ENCODE measurements at places on chromosomes 16 and 17.

- DNase-seq: no peak
These were observed 71.0 kb upstream of the EFCAB3 start for GRCh38 chr17:62309396-62309795.

- DNase-seq: no peak
These were observed 36.2 kb upstream of the DNAH17 start for GRCh38 chr17:78613416-78613815.

DNA sequence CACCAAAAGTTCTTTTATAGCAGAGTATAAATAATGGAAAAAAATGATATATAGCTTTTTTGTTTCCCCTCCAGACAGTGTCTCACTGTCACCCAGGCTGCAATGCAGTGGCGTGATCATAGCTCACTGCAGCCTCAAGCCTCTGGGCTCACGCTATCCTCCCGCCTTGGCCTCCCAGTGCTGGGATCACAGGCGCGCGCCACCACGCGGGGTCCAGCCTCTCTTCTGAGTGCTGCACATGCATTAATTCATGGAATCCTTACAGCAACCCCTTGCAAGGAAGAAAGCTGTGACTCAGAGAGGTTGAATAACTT lies 18.0 kb upstream of the ZNF629 start:
- DNase-seq: no peak

DNA sequence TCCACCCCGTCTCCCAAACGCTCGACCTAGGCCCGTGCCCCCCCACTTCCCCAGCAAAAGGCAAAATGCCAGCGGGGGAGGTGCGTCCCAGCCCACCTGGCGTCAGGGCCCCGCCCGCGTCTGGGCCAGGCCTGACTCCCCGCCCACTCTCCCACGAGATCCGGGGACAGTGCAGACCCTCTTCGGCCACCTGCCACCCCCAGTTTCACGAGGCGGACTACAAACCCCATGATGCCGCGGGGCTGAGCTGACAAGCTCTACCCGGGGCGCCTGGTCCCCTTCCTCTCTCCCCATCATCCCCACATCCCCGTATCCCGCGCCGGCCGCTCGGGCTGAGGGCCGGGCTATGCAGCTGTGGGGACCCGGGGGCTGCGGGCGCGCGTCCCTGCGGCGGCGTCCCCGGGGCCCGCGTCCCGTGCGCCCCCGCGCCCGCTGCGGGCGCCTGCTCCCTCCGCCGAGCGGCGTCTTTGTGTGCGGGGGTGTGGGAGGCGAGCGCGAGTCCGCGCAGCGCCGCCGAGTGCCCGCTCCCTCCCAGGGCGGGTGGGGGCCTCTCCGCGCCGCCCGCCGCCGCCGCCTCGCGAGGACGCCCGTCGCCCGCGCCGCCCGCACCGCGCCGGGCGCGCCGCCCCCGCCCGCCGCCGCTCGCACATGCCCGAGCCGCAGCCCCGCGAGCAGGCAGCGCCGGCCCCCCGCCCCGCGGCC lies at the start of gene ANKRD13B:
TSS of gene ANKRD13B (plus strand) at position 283 of the 702 bp plus-strand sequence. CDS start 490 bp downstream, outside the sequence.
- DNase-seq: no peak

- no peak for DNase-seq
These were observed 33.2 kb upstream of the ABR start for GRCh38 chr17:1212946-1213345.

DNA sequence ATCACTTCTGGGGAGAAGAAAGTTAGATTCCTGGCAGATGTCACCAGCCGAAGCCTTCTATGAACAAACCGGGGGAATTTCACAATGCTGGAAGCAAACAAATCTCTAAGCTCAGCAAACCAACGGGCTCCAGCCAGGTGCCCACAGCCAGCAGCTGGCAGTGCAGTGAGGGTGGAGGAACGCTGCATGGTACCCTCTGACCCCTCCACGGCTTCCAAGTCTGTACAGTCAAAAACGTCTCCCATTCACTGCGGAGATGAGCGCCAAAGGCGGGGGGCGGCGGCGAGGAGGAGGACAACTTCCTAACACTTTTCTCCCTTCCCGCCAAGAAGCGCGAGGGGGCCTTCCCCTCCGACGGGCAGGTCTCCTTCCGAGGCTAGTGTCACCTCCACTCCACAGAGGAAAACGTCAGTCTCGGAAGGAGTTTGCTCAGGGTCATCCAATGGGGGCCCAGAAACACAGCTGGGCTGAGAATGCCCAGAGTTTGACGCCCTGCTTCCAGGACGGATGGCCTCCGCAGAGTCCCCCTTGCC lies 924 bp downstream of the ZNF598 start:
- DNase-seq: no peak

- no peak for DNase-seq
These were observed 47.8 kb downstream of the PITPNM3 start for GRCh38 chr17:6508519-6509030.

GRCh38 chr17:81807839-81808238 lies 3.9 kb downstream of the GCGR start:
- no peak for DNase-seq

- peak; percentile 71 for DNase-seq
These were observed at the start of gene FBXO31 for GRCh38 chr16:87383505-87384161. Gene FBXO31 (minus strand): TSS chr16:87383776. CDS start chr16:87383744, 32 bp downstream.

DNA sequence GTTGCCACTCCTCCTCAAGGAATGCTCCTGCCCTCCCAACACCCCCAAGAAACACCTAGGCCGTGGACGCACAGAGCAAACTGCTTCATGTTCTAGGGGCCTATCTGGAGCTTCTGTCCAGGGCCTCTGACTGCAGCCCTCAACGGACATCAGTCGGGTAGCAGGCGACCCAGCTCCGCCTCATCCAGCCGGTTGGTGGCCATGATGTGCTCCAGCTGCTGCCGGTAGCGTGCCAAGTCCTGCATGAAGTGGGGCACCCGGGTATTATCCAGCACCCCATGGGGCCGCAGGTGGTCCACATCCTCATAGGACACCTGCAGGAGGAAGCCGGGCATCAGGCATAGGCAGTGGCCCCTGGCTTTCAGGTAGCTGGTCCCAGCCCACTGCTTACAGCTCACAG lies 6.3 kb downstream of the NOL3 start:
- DNase-seq: no peak

GRCh38 chr17:38575781-38576180 lies 30.0 kb downstream of the SRCIN1 start:
- no peak for DNase-seq

GRCh38 chr16:65828296-65828695 lies 538.2 kb upstream of the CDH5 start:
- no peak for DNase-seq

DNA sequence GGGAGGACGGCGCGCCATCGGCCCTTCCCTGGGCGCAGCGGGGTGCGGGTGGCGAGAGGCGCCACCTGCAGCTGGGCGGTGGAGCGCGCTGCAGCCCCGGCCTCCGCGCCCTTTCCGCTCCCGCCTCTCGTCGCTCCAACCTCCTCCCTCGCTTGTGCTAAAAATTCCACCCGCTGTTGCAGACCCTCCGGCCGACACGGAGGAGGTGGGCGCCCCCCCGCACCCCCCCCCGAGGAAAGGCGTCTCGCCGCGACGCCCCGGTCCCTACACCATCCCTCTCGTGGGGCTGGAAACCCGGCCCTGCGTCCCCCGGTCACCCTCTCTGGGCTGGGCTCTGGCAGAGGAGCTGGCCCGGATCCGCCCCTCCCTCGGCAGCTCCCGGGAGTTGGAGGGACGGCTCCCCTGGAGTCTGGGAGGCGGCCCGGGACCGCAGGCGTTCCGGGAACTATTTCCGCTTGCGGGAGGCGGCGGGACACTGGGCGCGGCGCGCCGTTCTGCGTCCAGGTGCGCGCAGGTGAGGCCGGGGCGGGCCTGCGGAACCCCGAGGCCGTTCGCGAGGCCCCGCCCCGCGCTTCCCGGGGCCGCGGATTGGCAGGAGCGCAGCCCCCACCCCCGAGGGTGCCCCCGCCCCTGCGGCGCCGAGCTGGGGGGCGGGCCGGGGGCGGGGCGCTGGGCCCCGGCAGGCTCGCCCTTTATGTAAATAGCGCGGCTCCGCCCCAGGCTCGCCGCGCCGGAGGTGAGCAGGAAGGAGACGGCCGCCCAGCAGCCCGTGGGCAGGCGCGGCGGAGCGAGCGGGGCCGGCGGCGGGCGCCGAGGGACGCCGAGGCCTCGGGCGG lies at the start of gene LLGL2:
TSS of gene LLGL2 (plus strand) at position 728 of the 836 bp plus-strand sequence. CDS start 17,730 bp downstream, outside the sequence.
- no peak for DNase-seq

DNA sequence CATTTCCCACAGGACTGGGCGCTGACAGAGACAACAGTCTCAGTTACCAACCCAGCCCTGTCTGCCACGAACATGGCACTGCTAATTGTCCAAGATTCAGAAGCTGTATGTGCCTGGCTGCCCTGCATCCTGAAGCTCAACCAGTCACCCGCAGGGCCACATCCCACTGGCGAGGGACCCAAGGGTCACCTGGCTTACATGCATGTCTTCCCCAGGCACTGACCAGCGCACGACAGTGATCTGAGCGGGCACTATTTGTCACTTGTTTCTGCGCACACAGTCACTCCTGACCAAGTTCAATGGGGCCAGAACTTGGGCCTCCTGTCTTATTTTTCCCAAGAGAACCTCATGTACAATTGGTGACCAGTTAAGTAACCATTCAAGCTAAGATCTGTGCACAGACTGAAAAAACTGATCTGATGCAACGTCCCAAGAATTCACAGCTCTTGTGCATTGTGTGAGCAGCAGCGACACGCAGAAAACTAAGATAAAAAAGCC lies 13.1 kb downstream of the USP7 start:
- DNase-seq: no peak

DNA sequence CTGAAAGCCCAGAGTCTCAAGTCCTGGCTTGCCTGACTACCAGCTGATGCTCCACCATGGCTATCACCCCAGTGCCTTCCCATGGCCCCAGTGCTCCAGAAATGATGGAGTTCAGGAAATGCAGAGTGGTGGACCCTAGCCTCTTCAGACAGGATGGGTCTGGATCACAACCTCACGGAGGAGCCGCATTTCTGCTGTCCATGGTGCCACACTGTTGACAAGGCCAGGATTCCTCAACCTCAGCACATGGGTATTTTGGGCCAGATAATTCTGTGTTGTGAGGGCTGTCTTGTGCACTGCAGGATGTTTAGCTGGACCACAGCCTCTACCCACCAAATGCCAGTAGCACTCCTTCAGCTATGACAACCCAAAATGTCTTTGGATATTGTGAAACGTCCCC lies 6.7 kb upstream of the CRHR1 start:
- no peak for DNase-seq

DNA sequence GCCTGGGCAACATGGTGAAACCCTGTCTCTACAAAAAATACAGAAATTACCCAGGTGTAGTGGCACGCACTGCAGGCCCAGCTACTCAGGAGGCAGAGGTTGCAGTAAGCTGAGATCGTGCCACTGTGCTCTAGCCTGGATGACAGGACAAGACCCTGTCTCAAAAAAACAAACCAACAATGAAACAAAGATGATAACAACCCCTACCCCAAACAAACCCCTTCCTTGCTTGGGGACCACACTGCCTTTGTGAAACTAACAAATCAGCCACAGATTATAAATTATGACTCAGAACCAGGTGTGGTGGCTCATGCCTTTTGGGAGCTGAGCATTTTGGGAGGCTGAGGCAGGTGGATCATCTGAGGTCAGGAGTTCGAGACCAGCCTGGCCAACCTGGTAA lies 75.3 kb upstream of the RPH3AL start:
- no peak for DNase-seq

GRCh38 chr17:72120642-72121163 lies at the start of gene SOX9:
Gene SOX9 (plus strand): TSS chr17:72121020. CDS start chr17:72121392, 372 bp downstream.
- DNase-seq: peak; percentile 80

- DNase-seq: no peak
These were observed 51.8 kb upstream of the USP7 start for GRCh38 chr16:9015489-9015888.
